ENCODE measurements at places on chromosomes 4 and X.

DNA sequence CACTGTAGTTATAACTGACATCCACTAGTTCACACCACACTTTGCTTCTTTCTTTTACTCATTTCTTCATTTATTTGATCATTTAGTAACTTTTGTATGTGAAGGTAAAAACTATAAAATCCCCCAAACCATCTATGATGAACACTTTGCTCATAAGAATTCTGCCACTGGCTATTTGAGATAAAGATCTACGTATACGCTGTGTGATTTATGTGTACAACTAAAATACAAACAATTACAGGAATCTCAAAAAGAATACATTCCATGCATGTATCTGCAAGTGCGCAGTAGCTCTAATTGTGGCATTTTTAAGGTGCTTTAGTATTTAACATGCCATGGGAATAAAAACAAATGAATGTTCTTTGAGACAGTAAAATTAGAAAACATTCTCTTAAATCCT lies 156.9 kb upstream of the NAP1L5 start:
- no peak for DNase-seq

DNA sequence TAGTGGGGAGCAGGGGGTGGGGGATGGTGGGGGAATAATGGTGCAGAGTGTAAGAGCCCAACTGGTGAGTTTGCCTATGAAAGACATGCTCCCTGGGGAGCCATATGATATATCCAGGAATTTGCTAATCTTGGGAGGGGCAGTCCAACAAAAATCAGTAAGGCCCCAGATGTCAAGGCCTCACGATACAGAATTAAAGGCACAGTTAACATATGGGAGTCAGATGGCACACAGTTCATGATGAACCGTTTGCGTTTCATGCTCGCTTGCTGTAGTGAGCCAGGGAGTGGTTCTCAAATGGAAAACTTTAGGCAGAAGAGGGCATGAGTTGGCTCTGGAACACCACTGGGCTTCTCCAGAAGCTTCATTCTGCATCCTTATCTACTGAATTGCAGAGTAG lies 33.9 kb upstream of the VCX2 start:
- DNase-seq = no peak

- DNase-seq = no peak
Measured at GRCh38 chr4:63296773-63297172, 1112.5 kb downstream of the TECRL start.

DNA sequence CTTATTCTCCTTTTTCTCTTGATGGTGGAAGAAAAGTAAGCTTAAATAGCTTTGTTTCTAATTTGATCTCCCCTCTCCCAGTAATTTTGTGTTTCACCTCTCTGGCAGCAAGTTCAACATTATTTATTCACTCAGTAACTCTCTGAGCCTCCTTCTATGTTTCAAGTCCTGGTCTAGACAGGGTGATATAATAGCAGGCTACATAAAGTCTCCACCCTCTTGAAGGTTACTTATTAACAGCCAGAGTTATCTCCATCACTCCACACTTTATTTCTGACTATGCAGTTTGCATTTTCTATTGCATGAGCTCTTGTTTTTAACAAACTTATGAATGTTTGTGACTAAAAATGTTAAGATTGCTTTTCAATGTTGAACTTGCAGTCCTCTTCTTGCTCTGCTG lies 17.8 kb upstream of the ANOS1 start:
- no peak for DNase-seq

GRCh38 chr4:26864899-26865298 lies 4.3 kb downstream of the STIM2 start:
- DNase-seq = no peak

- no peak for DNase-seq
Measured at GRCh38 chr4:128854433-128854832, 44.9 kb downstream of the JADE1 start.

- DNase-seq = no peak
Measured at GRCh38 chr4:183905593-183906488, 734 bp downstream of the STOX2 start.

DNA sequence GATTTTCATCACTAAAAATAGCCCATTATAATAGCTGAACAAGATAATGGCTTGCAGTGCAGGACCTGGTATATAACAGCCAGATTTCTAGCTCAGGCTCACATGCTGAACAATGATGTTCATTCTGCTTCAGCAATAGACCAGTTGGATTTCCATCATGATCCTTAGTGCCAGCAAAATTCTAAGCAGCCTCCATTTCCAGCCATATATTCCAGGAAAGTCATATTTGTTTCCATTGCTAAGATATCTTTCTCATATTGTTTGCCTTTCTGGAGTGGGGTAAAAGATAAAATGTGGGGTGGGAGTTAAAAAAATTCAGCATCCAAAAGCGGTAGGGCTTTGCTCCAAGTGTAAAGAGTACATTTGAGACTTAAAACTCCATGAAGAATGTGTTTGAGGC lies 2344.1 kb downstream of the PCDH7 start:
- no peak for DNase-seq

- no peak for DNase-seq
Measured at GRCh38 chrX:21939906-21940305, 603 bp upstream of the SMS start.
